Ovary (tissue), 10 donors: ENCODE measurements at places on chromosomes 2 and 18. TPM values are rescaled to one million over a fixed set of nuclear protein-coding genes. Genes with fewer than 3 reads are reported as not detected.

ZNF385B gene
- 20.9 TPM for polyA plus RNA-seq

KIAA2012 gene
- 0.10 TPM for polyA plus RNA-seq

ARMC9 gene
- polyA plus RNA-seq: 16.7 TPM

DNA sequence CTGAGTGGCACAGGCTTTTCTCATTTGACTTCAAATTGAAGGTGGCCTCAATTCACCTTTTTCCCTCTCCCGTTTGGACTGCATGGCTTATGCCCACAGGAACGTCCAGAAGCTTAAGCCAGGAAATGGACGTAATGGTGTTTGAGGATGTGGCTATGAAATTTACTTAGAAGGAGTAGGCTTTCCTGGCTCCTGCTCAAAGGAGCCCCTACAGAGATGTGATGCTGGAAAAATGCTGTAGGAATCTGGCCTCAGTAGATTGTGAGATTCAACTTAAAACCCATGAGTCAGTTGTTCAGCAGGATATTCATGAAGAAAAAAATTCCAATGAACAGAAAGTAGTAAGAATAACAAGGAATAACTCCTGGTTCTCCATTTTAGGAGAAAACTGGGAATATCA lies 129.0 kb downstream of the ICOS start:
- no peak for DNase-seq

DNA sequence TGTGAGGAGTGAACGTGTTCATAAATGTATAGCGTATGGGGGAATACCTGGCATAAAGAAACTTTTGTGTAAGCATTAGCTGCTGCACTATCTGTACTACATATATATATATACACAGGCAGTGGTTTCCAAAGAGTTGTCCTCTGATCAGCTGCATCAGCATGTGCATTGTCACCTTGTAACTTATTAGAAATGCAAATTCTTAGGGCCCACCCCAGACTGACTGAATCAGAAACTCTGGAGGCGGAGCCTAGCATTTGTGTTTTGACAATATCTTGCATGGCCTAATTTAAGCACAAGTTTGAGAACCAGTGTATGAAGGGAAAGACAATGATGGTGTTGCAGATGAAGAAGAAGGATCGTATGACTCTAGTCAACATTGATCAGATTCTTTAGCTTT lies 299.5 kb downstream of the CCDC102B start:
- no peak for DNase-seq

GRCh38 chr2:38423763-38424162 lies 46.7 kb upstream of the ATL2 start:
- no peak for DNase-seq

DNA sequence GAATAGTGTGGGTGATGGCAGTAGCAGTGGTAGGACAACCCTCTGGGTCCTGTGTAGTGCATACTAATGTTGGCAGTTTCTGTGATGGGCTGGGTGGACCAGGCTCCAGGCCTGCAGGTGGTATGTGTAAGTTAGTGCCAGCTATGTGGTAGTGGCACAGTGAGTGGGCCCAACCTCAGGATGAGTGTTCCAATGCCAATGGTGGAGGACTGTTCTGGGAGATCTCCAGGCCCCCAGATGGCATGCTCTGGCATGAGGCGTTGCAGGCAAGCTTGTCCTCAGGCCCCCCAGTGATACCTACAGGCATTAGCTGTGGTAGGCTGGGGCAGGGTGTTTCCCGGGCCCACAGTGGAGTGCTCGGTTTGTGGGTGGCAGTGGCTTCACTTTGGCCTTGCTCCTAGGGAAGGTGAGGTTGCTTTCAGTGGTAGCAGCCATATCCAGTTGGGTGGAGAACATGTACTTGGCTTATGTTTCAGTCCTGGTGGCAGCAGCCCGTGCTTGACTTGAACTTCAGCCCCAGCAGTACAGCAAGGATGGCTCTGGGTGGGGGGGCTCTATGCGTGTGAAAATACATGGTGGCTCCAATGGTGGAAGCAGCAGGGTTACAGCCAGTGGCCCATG lies 32.4 kb downstream of the TEX51 start:
- no peak for DNase-seq

GRCh38 chr2:128573116-128573515 lies 254.4 kb upstream of the HS6ST1 start:
- no peak for DNase-seq

DNA sequence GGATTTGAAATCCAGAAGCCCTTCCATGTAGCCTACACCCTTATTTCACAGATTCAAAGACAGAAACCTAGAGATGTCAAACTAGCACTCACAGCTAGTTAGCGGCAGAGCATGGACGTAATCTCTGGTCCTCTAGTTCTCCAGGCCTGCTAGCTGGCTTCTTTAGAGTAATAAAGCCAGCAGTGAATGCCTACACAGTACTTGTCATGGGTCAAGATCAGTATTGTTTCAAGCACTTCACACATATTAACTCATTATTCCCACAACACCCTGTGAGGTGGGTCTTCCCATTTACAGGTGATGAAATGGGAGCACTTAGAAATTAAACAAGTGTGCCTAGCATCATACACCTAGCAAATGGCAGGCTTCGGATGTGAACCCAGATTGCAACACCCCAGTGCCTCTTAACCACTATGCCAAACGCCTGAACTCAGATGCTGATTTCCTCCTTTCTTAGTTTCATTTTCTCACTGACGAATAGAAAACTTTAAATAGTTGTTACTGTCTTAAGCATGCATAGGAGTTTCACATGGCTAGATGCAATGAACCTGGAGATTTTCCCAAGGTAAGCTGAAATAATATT lies 14.5 kb upstream of the ZBTB14 start:
- DNase-seq: no peak

DNA sequence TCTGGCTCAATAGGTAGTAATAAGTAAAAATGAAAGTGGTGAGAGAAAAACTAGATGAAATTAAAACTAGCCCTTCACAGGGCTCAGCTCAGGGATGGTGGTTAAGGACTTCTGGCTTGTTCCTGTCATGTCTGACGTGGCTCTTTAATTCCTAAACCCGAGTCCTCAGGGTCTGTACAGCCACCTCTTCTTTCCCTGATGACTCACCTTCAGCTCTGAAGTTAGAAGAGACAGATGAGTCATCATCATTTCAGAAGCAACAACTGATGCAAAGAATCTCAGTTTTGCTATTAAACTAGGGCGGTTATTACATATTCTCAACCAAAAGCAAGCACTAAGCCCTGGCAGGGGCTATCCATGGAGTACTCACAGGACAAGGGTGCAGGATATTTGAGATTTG lies 24.0 kb upstream of the ITGB6 start:
- no peak for DNase-seq

DNA sequence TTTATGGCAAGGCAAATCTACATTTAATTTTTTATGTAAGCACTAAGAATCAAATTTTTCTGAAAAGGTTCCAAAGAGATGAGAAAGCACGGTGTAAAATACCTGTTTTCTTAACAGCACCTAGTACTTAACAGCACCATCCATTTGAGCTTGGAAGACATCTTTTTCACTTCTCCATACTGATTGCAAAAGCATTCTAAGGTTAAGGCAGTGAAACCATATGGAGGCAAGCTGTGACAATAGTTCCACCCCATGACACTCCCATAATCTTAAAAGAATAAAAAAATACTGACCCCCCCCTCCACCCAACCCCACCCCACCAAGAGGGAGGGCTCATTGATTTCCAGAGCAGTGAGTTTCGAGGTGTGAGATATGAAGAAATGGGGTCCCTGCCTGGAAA lies 60.6 kb downstream of the ZCCHC2 start:
- no peak for DNase-seq

GRCh38 chr2:136281281-136282114 lies 163.5 kb upstream of the CXCR4 start:
- DNase-seq: no peak
